Stimulated activated naive CD4-positive, alpha-beta T cell treated with Interleukin-2 at 50 U/mL for 16 hours (primary cell): ENCODE measurements at places on chromosomes 6 and 20.

DNA sequence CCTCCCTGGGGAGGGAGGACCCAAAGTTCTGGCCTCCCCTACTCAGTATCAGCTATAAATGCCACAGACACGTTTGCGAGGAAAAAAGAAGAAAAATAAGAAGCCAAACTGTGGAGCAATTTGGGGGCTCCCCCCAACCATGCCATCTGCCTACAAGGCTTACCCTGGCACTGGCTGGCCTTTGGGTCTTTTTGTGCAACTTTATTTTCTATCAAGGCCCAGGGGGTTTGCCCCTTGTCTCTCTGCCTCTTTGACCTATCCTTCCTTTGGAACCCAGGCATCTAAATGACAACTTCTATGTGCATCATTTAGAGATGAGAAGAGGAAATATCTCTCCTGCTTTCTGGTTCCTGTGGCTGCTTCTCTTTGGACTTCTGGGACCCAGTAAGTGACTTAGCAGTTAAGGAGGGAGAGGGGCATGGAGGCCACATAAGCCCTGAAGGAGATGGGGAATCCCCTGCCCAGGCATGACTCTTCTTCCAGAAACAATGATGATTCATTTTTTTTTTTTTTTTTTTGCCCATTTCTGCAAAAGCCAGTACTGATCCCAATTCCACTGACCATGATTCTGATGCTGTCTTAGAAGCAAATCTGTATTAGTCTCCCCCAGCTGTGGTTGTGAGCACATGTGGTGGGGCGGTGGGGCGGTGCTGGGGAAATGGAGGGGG is at the start of gene MUC22:
Gene MUC22 (plus strand): TSS at position 82 of the 668 bp plus-strand sequence. CDS start 233 bp downstream, at position 315.
- no peak for DNase-seq

GRCh38 chr6:137879299-137879698 is 12.2 kb downstream of the TNFAIP3 start:
- no peak for DNase-seq

- no peak for DNase-seq
Measured at GRCh38 chr20:48056218-48056617, 270.9 kb upstream of the SULF2 start.

GRCh38 chr6:145241721-145242120 is 493.6 kb downstream of the EPM2A start:
- DNase-seq, result no peak

DNA sequence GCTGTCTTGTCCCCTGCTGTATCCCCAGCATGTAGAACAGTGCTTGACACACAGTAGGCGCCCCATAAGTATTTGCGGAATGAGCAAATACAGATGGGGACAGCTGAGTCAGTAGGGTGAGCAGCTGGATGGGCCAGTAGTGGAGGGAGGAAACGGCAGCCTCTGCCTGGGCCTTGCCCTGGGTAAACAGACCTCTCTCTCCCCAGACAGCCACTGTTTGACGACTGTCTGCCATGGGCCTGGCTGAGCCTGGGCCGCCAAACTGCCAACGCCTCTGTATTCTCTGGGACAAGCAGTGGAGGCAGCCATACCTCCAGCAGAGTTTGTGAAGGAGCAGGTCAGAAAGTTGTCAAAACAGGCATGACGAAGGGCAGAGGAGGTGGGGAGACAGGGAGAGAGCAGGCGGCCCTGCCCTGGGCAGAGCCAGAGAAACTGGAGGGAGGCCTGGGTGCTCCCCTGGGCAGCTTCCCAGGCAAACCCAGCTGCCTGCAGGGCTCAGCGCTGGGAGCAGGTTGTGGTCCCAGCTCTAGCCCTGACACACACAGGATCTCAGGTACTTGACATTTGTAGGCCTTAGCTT is 15.2 kb downstream of the HNF4A start:
- no peak for DNase-seq

DNA sequence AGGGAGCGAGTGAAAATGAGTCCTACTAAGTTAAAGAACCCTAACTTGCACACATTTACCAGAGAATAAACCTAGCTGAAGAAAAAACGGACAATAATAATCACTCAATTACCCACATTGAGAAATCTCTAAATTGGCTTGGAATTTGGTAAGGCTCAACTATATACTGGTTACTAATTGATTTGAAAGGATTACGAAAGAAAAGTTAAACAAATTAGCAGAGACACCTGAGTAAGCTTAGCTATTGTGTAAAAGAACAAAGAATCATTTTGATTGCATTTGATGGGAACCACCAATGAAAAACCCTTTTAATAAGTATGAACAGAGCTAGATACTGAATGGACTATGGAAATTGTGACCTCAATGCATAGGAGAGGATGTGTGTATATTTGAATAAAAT is 118.6 kb upstream of the ADGRF1 start:
- DNase-seq, result no peak

GRCh38 chr20:20566516-20566915 is 145.9 kb downstream of the RALGAPA2 start:
- no peak for DNase-seq

DNA sequence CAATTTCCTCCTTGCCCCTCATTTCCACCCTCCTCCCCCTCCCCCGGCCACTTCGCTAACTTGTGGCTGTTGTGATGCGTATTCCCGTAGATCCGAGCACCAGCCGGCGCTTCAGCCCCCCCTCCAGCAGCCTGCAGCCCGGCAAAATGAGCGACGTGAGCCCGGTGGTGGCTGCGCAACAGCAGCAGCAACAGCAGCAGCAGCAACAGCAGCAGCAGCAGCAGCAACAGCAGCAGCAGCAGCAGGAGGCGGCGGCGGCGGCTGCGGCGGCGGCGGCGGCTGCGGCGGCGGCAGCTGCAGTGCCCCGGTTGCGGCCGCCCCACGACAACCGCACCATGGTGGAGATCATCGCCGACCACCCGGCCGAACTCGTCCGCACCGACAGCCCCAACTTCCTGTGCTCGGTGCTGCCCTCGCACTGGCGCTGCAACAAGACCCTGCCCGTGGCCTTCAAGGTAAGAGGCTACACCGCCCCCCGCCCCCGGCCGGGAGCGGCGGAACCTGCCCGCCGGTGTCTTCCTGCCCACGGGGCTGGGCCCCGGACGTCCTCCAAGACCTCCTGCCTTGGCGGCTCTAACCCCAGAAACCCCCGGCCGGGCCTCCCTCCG is 44.9 kb upstream of the SUPT3H start:
- DNase-seq, result peak; percentile 71

- no peak for DNase-seq
Measured at GRCh38 chr6:3343089-3343883, 84.5 kb downstream of the PSMG4 start.

DNA sequence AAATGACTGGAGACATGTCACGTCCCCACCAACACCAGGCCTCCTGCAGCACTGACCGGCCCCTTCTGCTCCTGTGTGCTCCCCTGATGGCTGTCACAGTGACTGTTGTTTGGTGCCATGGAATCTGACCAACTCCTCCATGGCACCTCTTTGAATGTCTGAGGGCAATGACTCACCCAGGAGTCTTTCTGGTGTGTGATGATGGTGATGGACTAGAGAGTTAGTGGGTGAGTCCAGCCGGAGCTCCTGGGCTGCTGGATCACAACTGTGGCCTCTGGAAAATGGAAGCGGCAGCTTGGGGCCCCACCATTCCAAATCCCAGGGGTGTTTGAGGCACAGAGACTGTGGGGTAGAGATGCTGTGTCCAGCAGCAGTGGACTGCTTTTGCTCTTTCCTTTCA is 133.3 kb downstream of the TFAP2C start:
- no peak for DNase-seq

DNA sequence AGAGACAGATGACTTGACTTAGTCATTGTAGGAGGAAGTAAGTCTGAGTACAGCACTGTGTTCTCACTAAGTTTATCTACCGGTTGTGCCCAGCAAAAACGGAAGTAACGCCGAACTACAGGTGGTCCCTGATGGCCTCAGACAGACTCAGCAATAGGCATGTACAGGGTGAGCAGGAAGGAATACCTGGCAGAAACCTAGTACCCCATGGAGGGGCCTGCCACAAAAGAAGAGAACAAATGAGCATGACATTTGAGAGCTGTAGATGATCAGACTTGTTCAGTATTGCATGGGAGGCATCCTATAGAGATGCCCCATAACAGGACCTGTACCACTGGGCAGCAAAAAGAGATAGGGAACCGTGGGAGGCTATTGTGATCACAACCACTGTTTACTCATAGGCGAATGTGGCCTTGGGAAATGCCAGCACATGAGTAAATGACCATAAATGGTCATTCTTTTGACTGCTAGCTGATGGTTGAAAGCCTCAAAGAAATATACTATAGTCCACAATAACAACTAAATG is 106.4 kb upstream of the TAB2 start:
- DNase-seq, result no peak

DNA sequence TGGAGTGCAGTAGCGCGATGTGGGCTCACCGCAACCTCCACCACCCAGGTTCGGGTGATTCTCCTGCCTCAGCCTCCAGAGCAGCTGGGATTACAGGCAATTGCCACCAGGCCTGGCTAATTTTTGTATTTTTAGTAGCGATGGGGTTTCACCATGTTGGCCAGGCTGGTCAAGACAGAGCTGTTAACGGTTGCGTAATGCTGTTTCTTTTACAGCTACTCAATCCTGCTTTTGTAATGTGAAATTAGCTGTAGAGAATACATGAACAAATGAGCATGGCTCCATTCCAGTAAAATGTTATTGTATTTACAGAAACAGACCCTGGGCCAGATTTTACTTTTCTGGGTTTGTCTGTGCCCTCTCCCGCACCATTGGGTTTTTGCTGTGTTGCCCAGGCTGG is 1.9 kb downstream of the PNLDC1 start:
- DNase-seq, result no peak

DNA sequence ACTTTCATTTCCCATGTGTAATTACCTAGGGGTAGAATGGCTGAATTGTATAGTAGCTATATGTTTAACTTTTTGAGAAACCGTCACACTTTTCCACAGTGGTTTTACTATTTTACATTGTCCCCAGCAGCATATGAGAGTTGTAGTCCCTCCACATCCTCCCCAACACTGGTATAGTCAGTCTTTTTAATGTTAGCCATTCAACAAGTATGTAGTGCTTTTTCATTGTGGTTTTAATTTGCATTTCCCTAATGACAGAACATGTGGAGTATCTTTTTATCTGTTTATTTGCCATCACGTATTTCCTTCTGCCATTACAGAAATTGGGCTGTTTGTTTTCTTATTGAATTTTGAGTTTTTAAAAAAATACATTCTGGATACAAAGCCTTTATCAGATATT is 148.4 kb downstream of the CARMIL1 start:
- DNase-seq, result no peak

GRCh38 chr6:139257821-139258398 is 33.9 kb downstream of the TXLNB start:
- DNase-seq, result no peak

DNA sequence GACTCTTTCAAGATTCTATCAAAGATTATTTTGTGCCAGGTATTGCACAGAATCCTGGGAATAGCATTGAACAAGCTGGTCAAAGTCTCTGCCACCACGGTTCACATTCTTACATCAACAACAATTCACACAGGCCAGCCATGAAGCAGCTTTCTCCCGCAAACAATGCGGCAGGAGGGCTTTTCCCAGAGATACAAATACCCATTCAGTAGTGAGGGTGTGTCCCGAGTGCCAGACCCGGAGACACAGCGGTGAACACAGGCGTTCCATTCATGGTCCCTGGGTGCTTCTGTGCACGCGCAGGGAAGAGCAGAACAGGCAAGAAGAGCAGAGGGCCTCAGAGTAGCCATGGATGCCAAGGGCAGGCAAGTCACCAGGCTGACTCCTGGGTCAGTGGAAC is 83.3 kb upstream of the PDE10A start:
- DNase-seq, result no peak

- DNase-seq, result no peak
Measured at GRCh38 chr6:56806368-56806767, 148.5 kb upstream of the BEND6 start.

GRCh38 chr6:84453499-84453898 is 226.1 kb upstream of the CEP162 start:
- no peak for DNase-seq

GRCh38 chr6:117676577-117677218 is 1.4 kb downstream of the NUS1 start:
- DNase-seq, result no peak

DNA sequence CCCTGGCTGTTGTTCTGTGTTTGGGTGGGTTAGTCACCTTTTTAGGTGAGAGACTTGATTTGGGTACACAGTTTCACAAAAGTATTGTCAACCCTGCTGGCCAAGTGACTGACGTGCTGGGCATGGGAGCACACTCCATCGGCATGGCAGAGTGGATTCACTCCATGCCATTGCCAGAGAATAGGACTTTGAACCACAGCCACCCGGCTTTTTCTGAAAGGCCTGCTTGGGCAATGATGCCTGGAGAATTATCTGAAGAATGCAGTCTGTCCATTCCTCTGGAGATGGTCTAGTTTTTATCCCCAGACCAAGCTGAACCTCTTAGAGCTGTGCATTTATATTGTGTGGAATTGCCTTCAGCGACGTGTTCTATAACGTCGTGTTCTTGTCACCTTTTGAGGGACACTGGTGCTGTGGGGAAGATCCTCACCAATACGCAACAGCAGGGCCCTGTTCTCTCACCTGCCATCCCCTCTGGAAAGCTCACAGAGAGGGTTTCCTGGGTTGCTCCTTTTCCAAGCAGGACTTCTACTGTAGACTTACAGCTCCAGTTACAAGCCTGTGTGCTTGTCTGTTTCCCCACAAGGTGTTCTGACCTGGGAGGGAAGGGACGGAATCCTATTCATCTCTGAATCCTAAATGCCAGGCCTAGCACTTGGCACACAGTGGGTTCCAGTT is 183.4 kb upstream of the AKAP12 start:
- DNase-seq, result no peak

DNA sequence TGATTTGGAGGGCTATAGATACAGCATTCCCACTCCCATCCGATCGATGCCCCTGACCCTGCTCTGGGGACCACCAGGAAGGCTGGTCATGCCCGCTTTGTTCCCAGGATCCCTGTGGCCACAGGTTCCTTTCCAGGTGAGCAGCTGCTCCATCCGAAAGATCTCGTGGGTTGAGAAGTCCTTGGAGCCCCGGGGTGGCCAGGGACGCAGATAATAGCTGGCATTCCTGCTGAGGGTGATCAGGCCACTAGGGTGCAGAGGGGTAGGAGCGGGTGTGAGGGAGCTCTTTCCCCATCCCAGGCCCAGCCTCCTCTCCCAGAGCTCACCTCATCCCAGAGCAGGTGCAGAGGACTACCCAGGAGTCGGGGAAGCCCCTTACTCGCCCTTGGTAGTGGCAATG is 7.4 kb downstream of the ADAM33 start:
- DNase-seq, result no peak

DNA sequence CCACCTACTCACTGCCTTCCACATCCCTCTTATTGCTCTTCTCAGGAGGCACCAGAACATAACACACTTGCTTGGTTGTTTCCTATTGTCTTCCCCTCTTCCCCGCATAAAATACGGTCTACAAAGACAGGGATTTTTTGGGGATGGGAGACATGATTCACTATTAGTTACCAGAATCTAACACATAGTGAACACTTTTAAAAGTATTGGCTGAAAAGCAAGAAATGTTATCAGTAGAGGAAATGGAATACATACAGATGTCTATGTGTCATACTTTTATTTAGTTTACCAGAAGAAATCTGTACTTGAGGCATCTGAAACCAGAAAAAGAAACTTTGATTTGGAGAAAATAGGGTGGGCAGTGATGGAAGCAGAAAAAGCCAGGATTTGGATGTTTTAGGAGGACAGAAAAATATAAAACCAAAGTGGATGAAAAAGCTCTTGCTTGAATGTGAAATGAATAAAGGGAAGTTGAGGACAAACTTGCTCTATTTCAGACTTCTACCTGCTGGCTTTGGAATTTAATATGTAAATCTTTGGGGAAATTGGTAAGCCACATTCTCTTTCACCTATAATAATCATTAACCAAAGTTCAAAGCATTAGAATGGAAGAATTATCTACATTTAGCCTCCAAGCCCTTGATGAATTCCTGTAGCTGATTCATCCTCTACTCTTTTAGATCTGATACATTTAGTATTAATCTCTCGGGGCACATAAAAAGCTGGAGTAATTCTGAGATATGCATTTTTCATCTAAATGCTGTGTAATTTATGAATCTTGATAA is 82.6 kb downstream of the DOK5 start:
- DNase-seq, result no peak
